CD4-positive, alpha-beta T cell treated with Interleukin-4 for 4 hours (primary cell): ENCODE measurements at places on chromosomes 5 and 9.

GRCh38 chr5:174493530-174493929 lies 230.9 kb upstream of the MSX2 start:
- DNase-seq, result no peak

DNA sequence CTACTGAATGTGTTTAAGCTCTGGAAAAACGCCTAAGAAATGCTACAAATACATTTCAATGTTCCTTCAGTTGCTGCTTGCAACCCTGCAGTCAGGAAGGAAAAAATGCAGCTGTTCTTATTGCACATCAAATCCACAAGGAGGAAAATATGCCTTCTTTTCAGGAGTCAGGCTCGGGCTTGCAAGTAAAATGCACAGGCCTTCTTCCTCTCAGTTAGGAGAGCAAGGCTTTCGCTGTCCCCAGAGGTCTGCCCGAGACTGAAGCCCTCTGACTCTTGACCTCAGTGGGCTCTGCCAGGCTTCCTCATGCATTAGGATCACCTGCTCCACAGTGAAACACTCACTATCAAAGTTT lies 899 bp upstream of the SHC3 start:
- no peak for DNase-seq

- DNase-seq, result no peak
These were observed 16.3 kb downstream of the POLR1E start for GRCh38 chr9:37501957-37502596.

DNA sequence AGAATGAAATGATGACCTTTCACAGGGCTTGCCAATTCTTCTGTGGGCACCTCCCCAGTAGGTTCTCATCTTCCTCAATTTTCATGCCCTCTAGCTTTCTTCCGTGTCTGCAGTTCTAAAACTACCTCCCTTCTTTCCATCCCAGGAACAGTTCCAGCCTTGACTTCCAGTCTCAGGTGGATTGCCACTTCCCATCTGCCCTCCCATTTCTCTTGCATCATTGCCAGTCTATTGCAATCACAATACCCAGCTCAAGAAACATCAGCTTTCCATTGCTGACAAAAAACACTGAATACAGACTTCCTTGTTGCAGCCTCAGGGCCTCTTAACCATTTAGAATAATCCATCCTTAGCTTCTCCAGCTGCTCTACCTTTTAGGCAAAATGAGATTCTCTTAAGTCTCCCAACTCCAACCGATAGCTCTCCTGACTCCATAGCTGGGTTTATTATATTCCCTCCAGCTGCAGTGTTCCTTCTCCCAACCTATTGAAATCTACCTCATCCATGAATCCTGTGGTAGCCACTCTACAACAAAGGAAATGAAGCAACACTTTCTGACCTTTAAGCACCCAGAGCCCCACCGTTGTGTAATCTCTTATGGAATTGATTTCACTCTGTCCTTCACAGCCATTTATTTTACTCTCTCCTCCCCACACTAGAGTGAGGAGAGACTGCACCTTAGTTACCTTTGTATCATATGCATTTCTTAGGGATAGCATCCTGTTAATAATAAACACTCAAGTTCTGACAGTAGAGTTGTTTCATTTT lies 75.6 kb upstream of the PCA3 start:
- DNase-seq, result no peak

DNA sequence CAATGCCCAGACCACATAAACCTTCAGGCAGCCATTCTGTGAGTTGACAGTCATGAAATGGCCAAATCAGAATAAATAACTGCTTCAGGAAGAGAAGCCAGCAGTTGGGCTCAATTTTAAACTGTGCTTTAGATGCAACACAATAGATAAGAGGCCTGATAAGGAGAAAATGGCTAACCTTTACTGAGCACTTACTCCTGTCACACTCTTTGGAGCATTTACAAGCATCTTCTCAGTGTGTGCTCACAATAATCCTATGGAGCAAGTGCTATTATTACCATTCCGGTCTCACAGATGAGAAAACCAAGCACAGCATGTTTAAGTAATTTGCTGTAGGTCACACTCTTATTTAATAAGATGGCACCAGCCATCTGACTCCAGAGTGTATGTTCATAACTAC lies 11.5 kb upstream of the SH3RF2 start:
- no peak for DNase-seq

- DNase-seq, result no peak
These were observed 23.1 kb downstream of the FSTL4 start for GRCh38 chr5:133589286-133589685.

DNA sequence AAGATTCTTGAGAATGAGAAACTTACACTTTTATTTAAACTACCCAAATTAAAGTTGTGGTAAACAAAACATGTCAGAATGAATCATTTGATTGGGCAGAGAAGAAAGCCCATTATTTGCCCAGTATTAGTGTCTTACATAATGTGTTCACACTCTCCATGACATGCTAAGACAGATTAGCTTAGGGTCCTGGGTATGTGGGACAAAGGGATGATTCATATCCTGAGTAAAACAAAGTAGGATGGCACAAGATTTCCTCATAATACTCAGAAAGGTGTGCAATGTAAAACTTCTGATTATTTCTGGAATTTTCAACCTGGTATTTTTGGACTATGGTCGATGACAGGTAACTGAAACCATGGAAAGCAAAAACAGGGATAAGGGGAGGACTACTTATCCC lies 183.9 kb upstream of the POU5F2 start:
- no peak for DNase-seq

GRCh38 chr5:9833871-9834270 lies 203.7 kb upstream of the TAS2R1 start:
- DNase-seq, result no peak

DNA sequence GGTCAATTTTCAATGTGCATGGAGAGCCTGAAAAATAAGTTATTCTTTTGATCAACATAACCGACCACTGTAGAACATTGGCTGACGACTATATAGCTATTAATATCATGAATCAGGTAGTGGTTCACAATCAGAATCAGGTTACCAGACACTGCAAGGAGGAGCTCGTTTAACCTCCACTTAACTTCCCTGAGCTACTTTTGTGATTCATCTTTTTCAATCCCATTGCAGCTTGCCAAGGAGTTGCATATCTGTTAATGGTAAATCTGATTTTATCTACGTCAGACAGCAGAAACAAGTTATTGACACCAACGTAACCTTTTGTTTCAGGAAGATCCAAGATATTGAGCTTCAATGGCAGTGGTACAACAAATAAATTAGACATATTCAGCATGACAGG lies 2263.8 kb upstream of the ACO1 start:
- DNase-seq, result no peak

DNA sequence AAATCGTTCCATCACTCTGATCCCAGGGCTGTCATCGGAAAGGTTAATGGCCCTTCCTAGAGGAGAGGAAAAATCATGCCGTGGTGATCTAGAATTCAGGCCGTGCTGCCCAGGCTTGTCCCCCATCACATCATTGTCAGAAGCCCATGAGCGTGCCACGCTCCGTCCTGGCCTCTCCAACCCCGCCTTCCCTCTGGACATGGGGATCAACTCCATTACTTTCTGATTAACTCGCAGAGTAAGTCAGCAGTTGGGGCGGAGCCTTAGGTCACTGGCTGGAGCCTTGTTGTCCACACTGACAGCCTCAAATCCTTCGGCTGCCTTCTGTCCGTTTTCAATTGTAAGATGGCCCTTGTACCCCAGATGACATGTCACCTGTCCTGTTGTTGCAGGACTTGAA lies 75.0 kb downstream of the MVB12B start:
- DNase-seq, result no peak

GRCh38 chr9:21970800-21971640 lies 23.2 kb downstream of the CDKN2A start:
- no peak for DNase-seq

- DNase-seq, result no peak
These were observed 85.7 kb upstream of the LHFPL2 start for GRCh38 chr5:78734094-78734845.

DNA sequence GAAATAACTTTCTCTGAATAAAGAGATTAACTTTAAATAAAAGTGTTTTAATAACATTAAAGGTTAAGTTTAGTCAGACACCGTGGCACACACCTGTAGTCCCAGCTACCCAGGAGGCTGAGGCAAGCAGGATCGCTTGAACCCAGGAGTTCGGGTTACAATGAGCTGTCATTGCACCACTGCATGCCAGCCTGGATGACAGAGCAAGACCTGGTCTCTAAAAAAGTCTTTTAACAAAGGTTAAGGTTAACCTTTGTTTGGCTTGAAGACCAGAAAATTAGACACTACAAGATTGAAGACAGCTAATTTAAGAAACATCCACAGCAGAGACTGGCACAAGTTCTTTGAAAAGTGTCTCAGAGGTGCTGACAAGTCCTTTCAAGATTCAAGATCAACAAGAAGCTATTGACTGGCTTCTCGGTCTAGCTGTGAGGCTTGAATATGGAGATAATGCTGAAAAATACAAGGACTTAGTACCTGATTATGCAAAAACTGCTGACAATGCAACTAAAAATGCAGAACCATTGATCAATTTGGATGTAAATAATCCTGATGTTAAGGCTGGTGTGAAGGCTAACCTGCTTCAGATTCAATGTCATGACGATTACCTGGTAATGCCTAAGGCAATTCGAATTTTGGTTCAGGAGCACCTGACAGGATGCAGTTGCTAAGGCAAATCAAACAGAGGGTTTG lies 48.8 kb downstream of the FAM81B start:
- no peak for DNase-seq

DNA sequence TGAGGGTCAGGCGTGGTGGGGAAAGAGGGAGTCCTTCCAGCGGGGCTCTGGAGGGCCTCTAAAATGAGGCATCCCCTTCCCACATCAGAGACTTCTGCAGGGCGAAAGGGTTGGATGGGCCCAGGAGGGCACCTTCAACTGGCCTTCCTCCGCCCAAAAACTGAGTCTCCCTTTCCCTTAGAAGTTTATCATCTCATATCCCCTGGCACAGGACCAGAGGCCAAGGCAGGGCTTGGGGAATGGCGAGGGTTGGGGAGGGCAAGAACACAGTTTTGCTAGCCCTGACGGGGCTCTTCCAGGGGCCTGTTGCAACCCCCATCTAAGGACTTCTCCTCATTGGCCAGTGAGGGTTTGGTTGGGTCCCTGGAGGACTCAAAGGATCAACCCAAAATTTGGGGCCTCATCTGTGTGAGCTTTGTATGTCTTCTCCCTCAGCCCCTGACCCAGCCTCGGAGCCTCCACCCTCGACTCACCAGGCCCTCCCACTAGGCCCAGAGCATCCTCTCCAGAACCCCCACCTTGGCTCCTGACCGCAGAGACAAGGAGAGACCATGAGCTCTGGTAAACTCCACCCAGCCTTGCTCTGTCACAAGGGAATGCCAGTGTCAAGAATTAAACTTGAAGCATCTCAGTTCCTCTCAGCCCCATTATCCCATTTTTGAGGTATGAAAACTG lies 24.1 kb downstream of the AQP7 start:
- DNase-seq, result no peak

DNA sequence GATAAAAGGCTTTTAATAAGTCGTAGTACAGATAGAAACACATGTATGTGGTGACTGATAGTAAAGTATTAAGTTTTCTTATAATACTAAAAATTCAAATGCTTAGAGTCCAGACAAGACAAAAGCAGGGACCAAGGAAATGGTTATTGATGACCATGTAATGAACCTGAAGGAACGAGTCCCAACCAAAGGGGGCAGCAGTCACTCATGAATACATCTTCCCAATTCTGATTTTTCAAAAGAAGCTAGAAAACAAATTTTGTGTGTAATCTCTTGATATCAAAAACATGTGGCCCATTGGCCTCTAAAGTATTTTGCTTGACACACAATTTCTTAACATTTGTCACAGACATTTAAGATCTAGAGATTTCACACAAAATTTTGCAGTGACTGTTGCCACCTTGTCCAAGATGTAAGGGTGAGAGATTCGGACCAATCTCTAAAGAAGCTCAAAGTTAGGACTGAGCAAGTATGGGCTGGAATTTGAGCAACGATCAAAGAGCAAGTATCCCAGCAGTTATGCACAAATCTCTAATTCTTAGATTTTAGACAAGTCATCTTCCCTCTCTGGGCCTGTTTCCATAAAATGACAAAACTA lies 66.8 kb downstream of the ARL15 start:
- peak; percentile 8 for DNase-seq

DNA sequence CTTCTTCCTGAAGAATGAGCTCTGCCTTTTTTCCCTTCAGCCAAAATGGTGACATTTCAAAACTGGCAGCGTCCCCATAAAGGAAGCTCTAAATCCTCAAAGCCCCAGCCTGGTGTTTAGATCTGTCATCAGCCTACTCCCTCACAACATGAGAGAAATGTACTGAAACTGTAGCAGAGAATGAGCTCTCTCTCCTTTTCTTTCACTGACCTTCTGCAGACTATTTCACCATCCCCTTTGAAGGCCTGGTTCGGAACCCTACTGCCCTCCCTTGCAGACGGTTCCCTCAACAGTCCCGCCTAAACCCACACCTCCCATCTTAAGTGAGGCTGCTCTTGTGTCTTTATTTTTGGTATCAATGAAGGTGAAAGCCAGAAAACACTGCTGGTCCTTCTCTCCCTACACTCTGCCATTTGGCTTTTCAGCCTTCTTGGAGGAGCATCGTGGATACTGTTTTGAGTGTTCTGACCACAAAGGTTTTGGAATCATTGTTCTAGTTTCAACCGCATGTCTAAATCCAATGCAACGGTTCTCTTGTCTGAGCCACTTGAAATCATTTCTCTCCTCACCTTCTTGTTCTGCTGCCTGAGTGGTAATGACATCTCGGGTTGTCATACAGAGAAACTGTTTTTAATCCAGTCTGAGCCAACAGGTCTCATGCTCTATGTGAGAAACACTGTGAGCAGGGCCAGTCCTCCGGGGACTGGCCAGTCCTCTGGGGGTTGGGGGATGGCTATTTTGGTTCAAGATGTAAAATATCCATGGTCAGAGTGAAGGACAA lies 39.0 kb downstream of the ITK start:
- DNase-seq, result no peak

DNA sequence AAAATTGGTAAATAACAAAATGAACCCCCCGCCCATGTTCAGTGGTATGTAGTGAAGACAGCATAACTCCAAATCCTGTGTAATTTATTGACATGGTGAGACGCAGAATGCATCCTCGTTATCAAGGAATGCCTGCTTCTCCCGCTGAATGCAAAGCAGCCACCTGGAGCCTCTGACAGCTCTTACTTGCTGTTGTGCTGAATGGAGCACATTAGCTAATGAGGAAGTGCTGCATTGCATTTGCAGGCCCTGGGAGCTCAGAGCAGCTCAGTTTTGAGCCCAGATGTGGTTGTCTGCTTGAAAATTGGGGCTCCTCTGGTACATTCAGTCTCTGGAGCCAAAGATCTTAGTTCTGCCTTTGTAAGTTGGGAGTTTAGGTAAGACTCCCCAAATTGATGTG lies 28.9 kb downstream of the PLAC8L1 start:
- DNase-seq, result no peak
